A549 treated with DMSO at 1 μM for 4 hours (cell line): ENCODE measurements at places on chromosomes 5 and 9. TPM values are rescaled to one million over a fixed set of nuclear protein-coding genes. Genes with fewer than 3 reads are reported as not detected.

The GRM6 gene
- not detected in 5 replicates for total RNA-seq

The WNT8A gene
- not detected in 5 replicates for total RNA-seq

The SEMA5A gene
- total RNA-seq, result not detected in 5 replicates

The IFNK gene
- not detected in 5 replicates for total RNA-seq

The TRIM36 gene
- total RNA-seq, result 1.5 to 2.4 TPM (median 2.0 TPM) in 5 replicates

The MVB12B gene
- total RNA-seq, result 7.0 to 9.0 TPM (median 7.9 TPM) in 5 replicates

The SPAG8 gene
- total RNA-seq, result 0.24 to 0.70 TPM (median 0.46 TPM) in 4 of 5 replicates, not detected in the other

The MLANA gene
- not detected in 5 replicates for total RNA-seq

The C7 gene
- not detected in 5 replicates for total RNA-seq

The KCNN2 gene
- total RNA-seq, result 0.11 to 0.23 TPM (median 0.17 TPM) in 4 of 5 replicates, not detected in the other

The PCDHB15 gene
- total RNA-seq, result 0.05 to 0.06 TPM in 2 of 5 replicates, not detected in the others

The TSLP gene
- total RNA-seq, result not detected in 5 replicates

The OBP2B gene
- total RNA-seq, result not detected in 5 replicates

The NPR3 gene
- total RNA-seq, result 20.3 to 25.7 TPM (median 23.2 TPM) in 5 replicates
